HepG2 (cell line): ENCODE measurements at places on chromosomes 12 and 14. TPM values are rescaled to one million over a fixed set of nuclear protein-coding genes. Genes with fewer than 3 reads are reported as not detected.

CGRRF1 gene
- total RNA-seq = 13.3 and 18.2 TPM in 2 replicates

MIP gene
- not detected in 2 replicates for total RNA-seq

KRT2 gene
- total RNA-seq = not detected in 2 replicates

DNA sequence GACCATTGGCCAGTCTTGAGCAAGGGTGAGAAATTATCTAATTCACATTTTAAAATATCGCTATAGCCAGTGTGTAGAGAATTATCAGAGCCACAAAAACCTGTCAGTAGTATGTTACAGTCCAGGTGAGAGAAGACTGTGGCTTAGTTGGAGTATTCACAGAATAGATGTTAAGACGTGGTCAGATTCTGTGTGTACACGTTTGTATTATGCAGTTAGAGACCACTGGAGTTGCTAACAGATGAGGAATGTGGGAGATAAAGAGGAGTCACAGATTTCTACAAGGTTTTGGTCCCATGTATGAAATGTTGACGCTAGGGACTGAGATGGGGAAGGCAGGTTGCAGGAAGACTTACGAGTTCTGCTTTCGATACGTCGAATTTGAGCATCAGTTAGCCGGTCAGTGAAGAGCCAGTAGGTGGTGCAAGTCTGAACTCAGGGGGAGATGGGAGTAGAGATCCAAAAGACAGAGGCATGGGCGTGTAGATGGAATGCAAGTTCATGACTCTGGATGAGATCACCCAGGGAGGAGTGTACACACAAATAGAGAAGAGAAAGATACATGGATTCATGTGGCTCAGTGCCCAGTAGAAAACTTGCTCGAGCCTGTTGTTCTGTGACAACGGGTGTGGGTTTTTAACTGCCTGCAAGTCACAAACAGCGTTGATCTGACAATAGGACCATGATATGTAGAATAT lies 114.8 kb upstream of the FLRT2 start:
- peak; percentile 64 for DNase-seq

- DNase-seq = no peak
Observed at GRCh38 chr12:80045594-80045993, 53.7 kb upstream of the OTOGL start.

DNA sequence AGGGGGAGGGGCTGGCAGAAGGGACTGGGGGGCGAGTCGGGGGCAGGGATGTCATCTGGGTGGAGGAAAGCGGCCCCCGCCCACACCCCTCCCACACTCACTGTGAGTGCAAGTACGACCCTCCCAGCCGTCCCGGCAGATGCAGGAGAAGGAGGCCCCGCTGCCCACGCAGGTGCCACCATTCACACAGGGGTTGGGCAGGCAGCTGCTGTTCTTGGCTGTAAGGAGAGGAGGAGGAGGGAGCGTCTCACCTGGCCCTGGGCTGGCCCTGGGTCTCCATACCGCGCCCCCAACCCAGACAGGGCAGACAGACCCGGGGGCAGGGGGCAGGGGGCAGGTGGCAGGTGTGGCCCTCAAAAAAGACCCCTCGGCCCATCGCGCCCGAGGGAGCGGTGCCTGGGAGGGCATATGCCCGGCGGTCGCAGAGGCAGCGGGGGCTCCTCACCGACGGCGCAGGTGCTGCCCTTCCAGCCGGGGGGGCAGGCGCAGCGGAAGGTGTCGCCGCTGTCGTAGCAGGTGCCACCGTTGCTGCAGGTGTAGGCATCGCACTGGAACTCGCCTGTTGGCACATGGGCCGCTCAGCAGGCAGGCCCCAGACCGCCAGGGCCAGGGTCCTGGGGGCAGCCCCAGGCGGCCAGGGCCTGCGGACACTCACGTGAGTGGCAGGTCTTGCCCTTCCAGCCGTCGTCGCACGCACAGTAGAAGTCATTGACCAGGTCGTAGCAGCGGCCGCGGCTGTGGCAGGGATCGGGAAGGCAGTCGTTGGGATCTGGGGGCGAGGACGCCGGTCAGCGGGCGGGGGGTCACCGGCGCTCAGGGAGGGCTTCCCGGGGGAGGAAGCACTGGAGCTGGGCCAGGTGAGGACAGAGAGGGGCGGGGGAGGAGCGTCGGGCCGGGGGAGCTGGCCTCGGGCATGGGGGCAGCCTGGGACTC lies 20.6 kb downstream of the JAG2 start:
- DNase-seq = no peak

DNA sequence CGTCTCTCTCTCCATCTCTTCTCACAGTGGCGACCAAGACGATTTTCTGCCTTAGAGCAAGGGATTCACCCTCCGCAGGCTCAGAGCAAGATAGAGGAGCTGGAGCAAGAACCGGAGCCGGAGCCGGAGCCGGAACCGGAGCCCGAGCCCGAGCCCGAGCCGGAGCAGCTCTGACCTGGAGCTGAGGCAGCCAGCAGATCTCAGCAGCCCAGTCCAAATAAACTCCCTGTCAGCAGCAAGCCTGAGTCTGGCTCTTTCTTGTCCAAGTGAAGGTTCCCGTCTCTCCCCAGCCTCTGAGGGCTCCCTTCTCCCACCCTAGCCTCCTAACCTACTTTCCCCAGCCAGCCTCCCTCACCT lies 5.9 kb downstream of the LAG3 start:
- DNase-seq = no peak
